ENCODE measurements at places on chromosomes 2 and 18.

DNA sequence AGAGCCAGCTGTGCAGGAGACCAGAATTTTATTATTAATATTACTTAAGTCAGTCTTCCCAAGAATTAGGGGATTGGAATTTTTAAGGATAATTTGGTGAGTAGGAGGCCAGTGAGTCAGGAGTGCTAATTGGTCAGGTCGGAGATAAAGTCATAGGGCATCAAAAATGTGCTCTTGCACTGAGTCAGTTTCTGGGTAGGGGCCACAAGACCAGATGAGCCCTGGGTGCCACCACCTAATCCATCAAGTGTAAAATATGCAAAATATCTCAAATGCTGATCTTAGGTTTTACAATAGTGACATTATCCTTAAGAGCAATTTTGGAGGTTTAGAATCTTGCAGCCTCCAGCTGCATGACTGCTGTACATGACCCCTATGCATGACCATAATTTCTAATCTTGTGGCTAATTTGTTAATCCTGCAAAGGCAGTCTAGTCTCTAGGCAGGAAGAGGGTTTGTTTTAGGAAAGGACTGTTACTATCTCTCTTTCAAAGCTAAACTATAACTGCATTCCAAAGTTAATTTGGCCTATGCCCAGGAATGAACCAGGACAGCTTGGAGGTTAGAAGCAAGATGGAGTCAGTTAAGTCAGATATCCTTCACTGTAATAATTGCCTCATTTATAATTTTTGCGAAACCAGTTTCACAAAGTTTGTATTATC lies 215.9 kb downstream of the RNF152 start:
- DNase-seq, result no peak

- no peak for DNase-seq
These were observed 36.4 kb downstream of the ICOS start for GRCh38 chr2:203973000-203973399.

DNA sequence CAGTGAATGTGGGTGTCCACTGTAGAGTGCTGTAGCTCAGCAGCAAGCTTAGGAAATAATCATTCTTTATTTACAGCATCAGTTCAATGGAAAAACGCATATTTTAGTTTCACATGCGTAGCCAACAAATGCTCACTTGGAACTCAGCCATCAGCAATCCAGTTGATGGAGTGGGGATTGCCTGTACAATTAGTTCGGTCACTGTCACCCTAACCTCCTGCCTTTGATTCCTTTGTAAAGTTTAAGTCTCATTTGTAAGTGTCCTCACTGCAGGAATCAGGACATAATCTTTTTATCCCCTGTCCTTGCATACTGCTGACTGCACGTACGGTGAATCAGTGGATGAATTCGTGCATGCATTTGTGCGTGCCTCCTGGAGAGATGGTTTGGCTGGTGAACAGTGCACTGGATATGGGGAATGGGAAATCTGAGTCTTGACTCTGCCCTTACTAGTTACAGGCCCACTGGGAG lies 55.9 kb downstream of the RAB31 start:
- no peak for DNase-seq

GRCh38 chr18:24378598-24378997 lies 19.0 kb downstream of the OSBPL1A start:
- DNase-seq, result no peak

- DNase-seq, result no peak
These were observed 176.1 kb downstream of the IKZF2 start for GRCh38 chr2:212975333-212975732.

Data from cortex of kidney (tissue), 1 donor.